ENCODE measurements at places on chromosomes 2 and 18.

- no peak for DNase-seq
Measured at GRCh38 chr2:166727095-166727494, 161.2 kb upstream of the XIRP2 start.

DNA sequence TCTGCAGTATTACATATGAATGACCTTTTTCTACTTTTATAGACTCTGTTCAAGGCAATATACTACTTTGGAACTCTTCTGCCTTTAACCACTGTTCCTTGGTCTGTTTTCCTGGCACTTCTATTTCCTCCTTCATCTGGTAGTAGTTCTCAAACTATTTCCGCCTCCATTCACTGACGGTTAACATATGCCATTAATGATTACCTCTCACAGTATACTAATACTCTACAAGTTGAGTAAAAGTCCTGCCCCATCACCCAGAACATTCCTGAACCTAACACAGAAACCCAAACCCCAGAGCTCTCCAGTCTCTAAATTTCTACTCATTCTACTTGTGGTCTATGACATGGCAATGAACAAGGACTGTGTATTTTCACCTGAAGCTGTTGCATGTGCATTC is 4.5 kb downstream of the GFPT1 start:
- no peak for DNase-seq

DNA sequence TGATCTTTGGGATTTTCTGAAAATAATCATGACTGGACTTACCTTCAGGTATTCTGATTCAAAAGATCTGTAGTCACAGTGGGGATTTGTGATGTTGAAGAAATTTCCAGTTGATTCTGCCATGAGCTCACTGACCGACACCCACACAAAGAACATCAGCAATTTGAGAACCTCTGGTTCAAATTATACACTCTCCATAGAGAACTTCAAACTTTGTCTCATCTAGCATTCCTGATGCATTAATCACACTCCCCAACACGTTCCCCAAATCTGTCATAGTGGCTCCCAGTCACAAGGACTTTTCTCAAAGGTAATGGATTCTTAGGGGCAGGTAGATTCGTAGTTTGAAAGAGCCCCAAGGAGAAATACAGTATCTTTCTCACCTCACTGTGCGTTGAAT is 584.3 kb downstream of the FBXO15 start:
- DNase-seq: peak; percentile 7

- DNase-seq: peak; percentile 29
Measured at GRCh38 chr2:138829326-138829919, 49.2 kb upstream of the NXPH2 start.

Data from RWPE1 (cell line).